ENCODE measurements at places on chromosomes 11 and 22.

- no peak for DNase-seq
Observed at GRCh38 chr11:12267921-12268320, 109.5 kb upstream of the PARVA start.

- no peak for DNase-seq
Observed at GRCh38 chr11:62204430-62204829, 4.0 kb upstream of the SCGB2A1 start.

DNA sequence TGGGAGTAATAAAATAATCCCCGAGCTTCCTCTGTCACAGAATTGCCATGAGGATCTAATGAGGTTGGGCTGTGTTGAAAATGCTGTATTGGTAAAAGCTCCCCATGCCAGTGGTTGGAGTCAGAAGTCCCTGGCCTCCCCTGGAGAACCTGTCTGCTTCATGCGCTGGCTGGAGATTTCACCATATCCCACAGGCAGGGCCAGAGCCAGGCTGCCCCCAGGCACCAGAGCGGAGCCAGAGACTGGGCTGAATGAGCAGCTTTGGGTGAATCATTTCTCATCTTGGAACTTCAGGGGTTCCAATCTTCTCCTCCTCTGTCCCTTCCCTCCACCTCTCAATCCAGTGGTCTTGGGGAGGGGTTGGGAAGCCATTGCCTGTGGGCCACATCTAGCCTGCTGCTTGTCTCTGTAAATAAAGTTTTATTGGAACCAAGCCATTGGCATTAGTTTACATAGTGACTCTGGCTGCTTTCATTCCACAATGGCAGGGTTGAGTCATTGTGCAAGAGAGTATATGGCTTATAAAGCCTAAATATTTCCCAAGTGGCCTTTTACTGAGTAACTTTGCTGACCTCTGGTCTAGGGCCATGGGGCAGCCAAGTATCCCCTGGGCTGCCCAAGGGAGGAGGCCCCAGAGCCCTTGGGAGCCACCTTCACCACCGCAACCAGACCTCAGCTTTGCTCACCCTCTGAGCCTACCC, 35.2 kb downstream of the LRRC10B start:
- DNase-seq = no peak

GRCh38 chr11:21446939-21447590, 745.8 kb upstream of the ANO5 start:
- DNase-seq = no peak

GRCh38 chr11:11722246-11722645, 100.4 kb upstream of the GALNT18 start:
- no peak for DNase-seq

GRCh38 chr11:18016789-18017188, 3.9 kb upstream of the SERGEF start:
- no peak for DNase-seq

- DNase-seq = no peak
Observed at GRCh38 chr11:118090545-118091162, 3.9 kb upstream of the SMIM35 start.

DNA sequence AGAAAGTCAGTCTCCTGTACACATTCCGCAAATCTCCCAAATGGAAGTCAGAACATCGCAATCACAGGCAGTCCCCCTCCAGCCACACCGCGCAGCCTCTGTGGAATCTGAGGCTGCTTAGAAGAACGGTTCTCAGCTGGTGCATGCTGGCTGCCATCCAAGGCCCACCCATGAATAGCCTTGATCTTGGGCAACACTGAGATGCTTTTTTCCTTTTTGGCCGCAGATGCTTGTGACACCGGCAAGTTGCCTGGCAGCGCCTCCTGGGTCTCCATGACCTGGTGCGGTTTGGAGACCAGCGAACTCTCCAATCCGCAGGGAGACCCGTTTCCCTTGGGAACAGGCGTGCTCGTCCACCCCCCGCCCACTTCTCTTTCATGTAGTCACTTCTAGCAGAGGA, 26.3 kb upstream of the PHF21B start:
- no peak for DNase-seq

DNA sequence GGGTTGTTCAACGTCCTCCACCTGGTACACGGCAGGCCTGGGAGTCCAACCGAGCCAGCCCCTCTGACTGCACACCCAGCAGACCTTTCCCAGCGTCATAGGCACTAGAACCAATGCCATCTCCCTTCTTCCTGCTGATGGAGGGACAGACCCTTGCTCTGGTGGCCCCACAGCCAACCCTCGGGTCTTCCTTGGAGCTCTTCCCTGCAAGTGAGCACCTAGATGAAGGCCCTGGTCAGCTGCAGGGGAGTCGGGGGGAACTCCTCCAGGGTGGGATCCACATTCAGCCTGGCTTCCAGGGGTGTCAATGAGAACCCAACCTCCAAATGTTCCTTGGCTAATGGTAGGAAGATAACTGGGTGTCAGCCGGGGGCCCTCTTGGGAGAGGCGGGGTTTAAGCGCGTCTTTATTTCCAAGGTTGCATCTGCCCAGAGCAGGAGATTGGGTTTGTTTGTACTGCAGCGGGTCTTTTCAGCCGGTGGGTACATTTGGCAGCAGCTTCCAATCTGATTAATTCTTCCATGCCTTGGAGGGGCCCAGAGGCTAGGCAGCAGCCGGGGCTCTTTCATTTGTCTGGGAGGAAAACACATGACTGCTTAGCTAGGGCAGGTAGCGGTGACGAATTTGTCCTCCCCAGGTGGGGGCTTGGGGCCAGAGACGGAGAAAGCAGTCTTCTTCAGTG, 56.0 kb upstream of the SHISAL1 start:
- no peak for DNase-seq

GRCh38 chr22:24938741-24939341, 7.7 kb downstream of the LHFPL7 start:
- peak; percentile 59 for DNase-seq
